ENCODE measurements at places on chromosomes 2 and 18.
A peak's percentile ranks its signal among the peaks of the same experiment; 100 is the strongest.

DNA sequence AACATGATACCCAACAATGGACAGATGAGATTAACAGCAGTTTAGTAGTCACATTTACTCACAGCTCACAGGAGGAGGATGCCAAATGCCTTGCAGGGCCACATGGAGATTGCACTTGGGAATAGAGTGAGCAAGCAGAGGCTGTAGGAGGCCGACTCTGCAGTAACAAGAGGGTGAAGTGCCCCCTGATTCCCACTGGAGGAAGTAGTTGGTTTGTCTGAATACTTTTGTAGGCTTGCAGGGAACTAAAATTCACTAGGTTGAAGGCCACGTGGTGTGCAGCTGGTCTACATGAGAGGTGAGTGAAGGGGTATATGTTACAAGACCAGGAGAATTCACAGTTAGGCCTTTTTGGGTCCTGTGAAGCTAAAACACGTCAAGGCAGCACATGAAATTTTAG, 419.3 kb upstream of the TNP1 start:
- no peak for DNase-seq
- peaks cover 8% of the 10 kb centered on the region for H3K27me3 ChIP-seq
- no peak overlapping the region for H3K27ac ChIP-seq
- no peaks in the 10 kb centered on the region for H3K4me1 ChIP-seq

- no peaks in the 10 kb centered on the region for H3K36me3 ChIP-seq
- DNase-seq: no peak
- no peak overlapping the region for H3K27ac ChIP-seq
- H3K4me3 ChIP-seq: peak overlapping the region; percentile 22
- peaks cover 4% of the 10 kb centered on the region for H3K27me3 ChIP-seq
Observed at GRCh38 chr2:227848586-227848985, 22.8 kb upstream of the DAW1 start.

DNA sequence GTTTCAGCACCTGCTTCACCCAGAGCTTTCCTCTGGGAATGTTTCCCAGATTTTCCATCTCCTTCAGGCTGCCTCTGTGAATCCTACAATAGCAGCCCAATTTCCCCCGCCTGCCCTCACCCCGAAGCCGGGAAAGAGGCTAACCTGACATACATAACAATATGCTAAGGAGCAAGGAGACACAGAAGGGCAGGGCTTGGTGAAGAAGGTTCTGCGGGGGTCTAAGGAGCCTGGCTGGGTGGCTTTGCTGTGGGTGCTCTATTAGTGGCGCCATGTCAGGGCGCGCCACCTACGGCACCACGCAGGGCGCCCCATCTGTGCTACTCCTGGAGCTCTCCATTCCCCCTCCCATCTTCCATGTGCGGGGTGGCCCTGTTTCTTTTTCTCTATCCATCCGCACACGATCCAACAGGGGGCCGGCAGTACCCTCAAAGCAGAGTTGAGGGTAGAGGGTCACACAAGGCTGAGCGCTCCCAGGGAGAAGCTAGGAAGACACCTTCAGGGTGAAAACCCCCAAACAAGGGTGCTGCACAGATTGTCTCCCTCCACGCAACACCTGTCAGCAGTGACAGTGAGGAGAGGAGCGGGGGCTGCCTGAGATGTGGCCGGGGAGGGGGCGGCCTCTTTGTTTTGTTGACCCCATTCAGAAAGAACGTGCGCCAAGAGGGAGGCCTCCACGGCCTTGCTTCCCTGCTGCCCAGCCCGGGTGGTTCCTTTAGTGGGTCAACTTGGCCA, 101.4 kb downstream of the PDCL3 start:
- H3K27me3 ChIP-seq: peaks cover 4% of the 10 kb centered on the region
- H3K4me1 ChIP-seq: peaks cover 3% of the 10 kb centered on the region
- no peak overlapping the region for H3K27ac ChIP-seq
- H3K36me3 ChIP-seq: no peaks in the 10 kb centered on the region

GRCh38 chr2:20650877-20651730, at the start of gene HS1BP3:
TSS of gene HS1BP3 (minus strand) at chr2:20651098. CDS start at chr2:20651063, 35 bp downstream.
- peak within 1 kb of the TSS; percentile 87 for H3K4me3 ChIP-seq
- H3K4me1 ChIP-seq: peaks cover 19% of the 10 kb centered on the region
- peak; percentile 89 for DNase-seq
- peaks cover 7% of the 10 kb centered on the region for H3K27me3 ChIP-seq
- peak within 1 kb of the TSS; percentile 91 for H3K27ac ChIP-seq

DNA sequence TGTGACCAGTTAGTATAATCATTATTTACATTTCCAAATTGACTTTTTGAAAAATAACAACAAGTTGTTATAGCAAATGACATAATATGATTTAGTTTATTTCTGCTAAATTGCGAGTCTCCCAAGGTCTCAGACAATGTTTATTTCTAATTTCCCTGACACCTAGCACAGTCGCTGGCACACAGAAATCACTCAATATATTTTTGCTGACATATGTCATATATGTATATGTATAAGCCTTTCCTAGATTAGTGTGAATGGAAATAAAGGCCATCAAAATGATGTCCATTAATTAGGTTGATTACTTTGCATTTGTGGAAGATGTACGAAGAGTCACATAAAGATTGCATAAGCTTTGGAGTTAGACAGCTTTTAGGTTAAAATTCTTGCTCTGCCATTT, 136.7 kb upstream of the CDH2 start:
- H3K4me1 ChIP-seq: no peaks in the 10 kb centered on the region
- H3K27ac ChIP-seq: no peak overlapping the region
- no peaks in the 10 kb centered on the region for H3K27me3 ChIP-seq
